Effector memory CD8-positive, alpha-beta T cell (primary cell): ENCODE measurements at places on chromosomes 2 and 18.

- no peak for DNase-seq
Observed at GRCh38 chr18:33583901-33584300, 5.9 kb downstream of the ASXL3 start.

DNA sequence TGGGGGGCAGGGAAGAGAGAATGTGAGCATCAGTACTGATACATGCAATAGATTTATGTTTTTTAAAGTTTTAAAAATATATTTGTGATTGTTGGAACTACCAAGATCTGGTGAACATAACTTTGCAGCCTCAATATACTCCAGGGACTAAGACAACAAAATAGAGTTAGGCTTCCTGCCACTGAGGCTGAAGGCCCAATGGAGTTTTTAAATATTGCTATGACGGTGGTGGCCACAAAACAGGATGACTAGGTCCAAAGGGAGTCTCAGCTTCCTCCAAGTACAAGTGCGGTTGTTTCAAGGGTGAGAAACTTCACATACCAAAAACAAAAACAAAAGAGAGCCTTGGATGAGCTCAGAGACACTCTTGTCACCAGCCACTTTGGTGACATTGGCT is 72.9 kb downstream of the CCBE1 start:
- no peak for DNase-seq

- DNase-seq: no peak
Observed at GRCh38 chr2:151481744-151482143, 72.0 kb downstream of the RIF1 start.

DNA sequence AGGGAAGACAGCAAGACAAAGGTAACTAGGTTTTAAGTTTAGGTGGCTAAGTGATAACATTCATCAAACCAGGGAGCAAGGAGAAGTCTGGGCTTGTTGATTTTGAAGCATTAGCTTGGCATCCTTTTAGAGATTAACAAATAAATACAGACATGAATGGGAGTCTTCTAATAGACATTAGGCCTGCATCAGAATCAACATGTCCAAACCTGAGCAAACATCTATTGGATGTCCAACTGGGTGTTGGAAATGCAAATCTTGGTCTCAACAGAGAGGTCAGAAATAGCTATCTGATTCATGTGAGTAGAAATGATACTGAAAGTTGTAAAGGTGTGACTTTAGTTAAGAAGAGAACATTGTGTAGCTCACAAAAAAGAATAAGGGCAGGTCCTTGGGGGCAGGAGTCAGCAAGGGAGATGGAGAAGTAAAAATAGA is 85.5 kb upstream of the RND3 start:
- no peak for DNase-seq

DNA sequence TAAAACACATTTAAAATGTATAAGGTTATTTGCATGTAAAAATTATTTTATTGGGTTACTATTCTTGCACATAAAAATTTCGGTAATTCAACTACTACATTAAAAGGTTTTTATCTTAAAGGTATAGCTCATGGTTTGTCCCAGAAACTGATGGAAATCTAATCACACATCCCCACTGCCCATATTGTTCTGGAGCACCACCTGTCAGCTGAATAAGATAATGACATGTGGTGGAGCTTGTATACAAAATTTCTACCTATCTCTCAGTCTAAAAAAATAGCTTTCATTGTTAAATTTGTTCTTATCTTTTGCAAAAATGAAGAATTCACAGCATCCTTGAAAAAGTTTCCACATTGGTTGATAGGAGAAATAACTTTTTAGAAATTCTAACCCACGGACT is 18.3 kb downstream of the ERBB4 start:
- DNase-seq: no peak

DNA sequence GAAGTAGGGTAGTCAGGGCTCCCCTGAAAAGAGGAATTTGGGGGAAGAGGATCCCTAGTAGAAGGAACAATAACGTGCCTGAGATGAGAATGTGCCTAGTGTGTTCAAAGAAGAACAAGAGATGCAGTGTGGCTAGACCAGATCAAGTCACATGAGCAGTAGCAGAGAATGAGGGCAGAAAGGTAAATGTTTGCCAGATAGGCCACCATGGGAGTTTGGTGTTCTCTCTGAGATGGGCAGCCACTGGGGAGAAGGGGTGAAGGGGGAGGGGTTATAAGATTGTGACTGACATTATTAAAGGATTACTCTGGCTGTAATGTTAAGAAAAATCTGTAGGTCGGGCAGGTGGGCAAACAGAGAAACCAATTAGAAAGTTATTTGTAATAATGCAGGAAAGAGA is 166.0 kb downstream of the LCLAT1 start:
- no peak for DNase-seq
